Mammary epithelial cell (primary cell): ENCODE measurements at places on chromosomes 4 and X.

- DNase-seq, result no peak
Observed at GRCh38 chr4:26685250-26685649, 101.4 kb downstream of the TBC1D19 start.

DNA sequence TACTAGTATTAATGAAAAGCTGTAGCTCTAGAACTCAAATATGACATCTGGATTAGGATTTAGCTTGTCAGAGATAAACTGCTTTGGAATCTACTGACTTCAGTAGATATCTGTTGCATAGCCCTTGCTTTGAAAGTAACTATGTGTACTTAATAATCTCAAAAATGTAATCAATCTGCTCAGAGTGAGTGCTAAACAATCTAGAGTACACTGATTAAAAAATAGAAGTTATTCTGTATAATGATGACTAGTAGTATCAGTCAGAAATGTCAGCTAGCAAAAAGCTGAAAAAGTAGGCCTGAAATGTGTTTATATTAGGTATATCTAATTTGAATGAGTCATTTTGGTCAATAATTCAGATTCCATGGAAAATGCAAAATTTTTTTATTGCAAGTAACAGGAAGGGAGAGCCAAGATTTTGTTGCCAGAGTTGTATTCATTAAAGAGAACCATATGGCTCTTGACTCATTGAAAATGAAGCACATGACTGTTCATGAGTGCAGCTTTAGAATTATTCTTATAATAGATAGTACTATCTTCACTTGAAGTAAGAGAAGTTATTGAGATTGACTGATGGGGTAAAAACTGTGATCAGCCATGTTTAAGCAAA, 20.0 kb downstream of the CLCN3 start:
- no peak for DNase-seq

DNA sequence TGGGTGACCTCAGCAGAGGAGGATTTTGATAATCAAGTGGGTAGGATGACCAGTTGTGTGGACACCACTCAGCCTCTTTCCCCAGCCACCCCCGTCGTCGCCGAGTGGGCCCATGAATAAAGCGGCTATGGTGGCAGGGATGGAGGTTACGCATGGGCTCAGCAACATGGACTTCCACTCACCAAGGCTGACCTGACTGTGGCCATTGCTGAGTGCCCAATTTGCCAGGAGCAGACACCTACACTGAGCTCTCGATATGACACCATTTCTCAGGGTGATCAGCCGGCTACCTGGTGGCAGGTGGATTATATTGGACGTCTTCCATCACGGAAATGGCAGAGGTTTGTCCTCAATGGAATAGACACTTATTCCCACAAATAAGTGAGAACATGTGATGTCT, 361.3 kb downstream of the KLHL4 start:
- no peak for DNase-seq

DNA sequence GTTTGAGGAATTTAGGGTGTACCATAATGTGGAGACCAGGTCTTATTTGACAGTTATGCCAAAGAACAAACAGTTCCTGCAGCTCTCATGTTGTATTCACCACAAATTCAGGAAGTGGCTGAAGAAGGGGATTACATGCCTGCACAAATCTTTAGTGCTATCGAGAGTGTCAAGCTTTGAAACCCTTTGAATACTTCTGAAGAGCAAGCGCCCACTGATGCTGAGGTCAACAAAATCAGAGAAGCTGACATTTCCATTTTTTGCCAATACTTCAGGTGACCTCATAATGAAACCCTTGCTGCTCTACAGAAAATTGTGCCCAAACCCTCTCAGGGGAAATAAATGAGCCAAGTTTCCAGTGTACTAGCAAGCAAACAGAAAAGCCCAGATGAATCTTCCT, 28.4 kb downstream of the PAK3 start:
- DNase-seq, result no peak

GRCh38 chrX:142251680-142252079, 46.6 kb upstream of the MAGEC2 start:
- DNase-seq, result peak; percentile 2

DNA sequence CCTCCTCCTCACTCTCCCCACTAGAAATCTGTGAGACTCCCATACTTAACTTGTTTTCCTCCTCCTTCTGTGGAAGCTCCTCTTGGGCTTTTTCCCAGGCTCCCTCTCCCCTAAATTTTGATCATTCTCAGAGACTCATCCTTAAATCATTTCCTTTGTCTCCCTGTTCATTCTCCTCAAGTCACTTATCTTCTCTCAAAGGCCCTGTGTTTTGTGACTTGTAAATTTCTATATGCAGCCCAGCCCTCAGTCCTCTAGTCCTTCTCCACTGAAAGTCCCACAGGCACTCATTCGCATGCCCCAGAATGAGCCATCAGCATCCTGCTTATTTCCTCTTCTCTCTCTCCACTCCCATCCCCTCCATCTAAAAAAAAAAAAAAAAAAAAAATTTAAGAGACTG, 171.8 kb downstream of the SOWAHB start:
- no peak for DNase-seq

DNA sequence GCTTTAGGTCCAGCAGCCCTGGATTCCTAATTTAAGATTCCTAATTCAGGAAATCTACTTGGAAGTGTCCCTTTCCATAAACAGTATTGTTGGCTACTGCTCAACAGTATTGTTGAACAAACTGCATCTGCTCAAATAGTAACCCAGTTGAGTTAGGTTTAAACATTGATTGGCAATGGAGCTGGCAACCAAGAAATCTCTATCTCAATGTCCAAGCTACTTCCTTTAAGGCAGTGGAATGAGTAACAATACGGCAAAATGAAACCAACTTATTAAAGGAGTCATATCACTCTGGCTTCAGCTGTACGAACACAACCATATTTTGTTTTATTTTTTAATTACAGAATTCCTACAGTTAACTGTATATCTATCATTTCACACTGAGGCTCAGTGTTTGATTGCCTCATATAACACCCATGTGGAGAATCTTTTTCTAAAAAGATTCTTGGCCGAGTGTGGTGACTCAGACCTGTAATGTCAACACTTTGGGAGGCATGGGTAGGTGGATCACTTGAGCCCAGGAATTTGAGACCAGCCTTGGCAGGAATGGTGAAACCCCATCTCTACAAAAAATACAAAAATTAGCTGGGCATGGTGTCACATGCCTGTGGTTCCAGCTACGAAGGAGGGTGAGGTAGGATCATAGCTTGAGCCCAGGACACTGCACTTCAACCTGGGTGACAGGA, 71.7 kb upstream of the IL13RA1 start:
- DNase-seq, result peak; percentile 58

DNA sequence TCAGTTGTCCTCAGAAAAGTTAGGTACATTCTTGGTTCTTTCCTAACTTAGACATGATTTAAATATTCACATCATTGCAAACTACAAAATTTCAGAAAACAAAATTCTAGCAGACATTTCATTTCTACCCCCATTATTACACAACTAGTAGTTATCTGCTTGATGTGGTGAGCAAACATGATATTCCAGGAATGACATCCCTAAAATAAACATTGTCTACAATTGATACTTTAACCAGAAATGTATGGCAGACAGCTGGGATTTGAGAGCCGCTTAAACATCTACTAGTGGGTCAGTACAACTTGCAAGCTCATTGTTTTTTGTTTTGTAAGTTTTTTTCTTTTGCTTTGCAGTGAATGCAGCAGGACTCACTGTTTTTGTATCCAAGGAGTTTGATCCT, 32.1 kb upstream of the AMBN start:
- DNase-seq, result no peak

DNA sequence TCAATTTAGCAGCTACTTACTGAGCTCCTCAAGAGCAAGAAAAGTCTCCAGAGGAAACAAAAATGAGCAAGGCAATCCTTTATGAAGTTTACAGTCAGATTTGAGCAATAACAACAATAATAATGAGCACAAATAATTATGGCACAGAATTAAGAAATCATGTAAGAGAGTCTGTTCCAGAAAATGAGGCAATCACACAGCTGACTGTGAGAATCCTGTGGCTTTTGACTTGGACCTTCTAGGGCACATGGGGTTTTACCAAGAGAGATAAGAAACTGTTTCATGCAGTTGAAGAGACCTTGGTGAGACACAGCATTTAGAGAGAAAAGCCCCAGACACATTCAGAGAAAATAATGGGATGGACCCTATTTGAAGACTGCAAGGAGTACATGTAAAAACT, 362.6 kb upstream of the MAGEB2 start:
- no peak for DNase-seq
